ENCODE measurements at places on chromosomes 3 and 15. TPM values are rescaled to one million over a fixed set of nuclear protein-coding genes. Genes with fewer than 3 reads are reported as not detected.

The SEMA5B gene
- total RNA-seq: 10.8 TPM

The COL6A6 gene
- 31.5 TPM for total RNA-seq

The GRIP2 gene
- 6.9 TPM for total RNA-seq

The FRMD5 gene
- 2.9 TPM for total RNA-seq

The ADIPOQ gene
- total RNA-seq: 1.4 TPM

The BOC gene
- total RNA-seq: 53.0 TPM

The ITGA11 gene
- total RNA-seq: 16.6 TPM

The ZNF385D gene
- total RNA-seq: 46.2 TPM

GRCh38 chr3:173653781-173654180 lies 256.2 kb downstream of the NLGN1 start:
- no peak for DNase-seq

- no peak for DNase-seq
Measured at GRCh38 chr3:37249717-37250116, 75.3 kb upstream of the LRRFIP2 start.

GRCh38 chr3:30631243-30631904 lies 25.0 kb downstream of the TGFBR2 start:
- DNase-seq: no peak

DNA sequence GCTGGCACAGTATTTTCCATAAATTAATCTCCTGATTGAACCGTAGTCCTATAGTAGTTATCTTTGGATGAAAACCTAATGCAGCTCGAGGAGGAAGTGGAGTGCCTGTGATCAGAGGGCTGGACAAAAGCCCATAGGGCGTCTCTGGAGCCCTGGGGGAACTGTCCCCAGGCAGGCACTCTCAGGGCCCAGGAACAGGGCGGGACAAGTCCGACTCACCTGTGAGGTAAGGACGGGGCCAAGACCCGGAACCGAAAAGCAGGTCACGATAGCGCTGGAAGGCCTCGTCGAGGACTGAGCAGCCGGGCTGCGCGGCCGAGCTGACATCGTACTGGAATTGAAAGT lies 341 bp downstream of the HEXA start:
- peak; percentile 10 for DNase-seq

DNA sequence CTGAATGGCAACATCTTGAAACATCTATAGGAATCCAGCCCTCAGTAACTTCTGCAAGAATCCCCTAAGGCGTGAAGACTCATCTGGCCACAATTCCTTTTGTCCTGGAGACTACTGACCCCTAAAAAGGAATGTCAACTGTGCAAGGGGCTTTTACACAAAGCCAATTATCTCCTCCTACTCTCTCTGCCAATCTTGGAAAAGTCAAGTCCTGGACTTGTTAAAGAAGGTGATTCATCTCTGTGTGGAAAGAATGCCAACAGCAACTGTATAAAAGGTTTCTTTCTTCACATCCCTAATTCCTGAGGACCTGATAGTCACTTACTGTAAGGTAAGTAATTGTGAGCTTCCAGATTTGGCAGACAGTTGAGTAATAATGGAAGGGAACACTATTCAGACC lies 22.3 kb downstream of the THRB start:
- DNase-seq: no peak

- DNase-seq: no peak
Measured at GRCh38 chr3:126537730-126538281, 13.9 kb downstream of the CHST13 start.

GRCh38 chr15:93321881-93322282 lies 232.9 kb upstream of the RGMA start:
- DNase-seq: no peak

DNA sequence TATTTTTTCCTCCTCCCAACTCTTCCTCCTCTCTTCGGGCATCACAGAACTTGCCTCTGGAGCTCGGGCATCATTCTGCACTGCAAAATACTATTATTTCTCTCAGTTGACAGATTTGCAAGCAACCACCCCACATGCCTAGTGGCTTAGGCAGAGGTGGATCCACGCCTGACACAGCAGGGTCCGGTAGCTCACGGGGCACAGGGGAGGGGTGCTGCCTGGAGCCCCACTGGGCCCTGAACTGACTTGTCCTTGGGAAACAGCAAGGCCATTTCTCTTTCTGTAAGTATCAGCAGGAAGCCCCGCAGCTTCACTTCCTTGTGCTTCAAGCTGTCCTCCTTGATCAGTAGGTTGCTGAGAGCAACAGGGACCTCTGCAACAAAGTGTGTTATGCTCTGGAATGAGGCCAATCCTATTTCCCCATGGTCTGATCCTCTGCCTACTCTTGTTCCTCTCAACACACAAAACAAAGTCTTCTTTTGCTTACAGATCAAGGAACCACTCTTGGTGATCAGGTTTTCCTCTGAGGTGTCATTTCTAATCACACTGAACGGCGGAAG lies 69.1 kb downstream of the FAM174B start:
- DNase-seq: no peak

DNA sequence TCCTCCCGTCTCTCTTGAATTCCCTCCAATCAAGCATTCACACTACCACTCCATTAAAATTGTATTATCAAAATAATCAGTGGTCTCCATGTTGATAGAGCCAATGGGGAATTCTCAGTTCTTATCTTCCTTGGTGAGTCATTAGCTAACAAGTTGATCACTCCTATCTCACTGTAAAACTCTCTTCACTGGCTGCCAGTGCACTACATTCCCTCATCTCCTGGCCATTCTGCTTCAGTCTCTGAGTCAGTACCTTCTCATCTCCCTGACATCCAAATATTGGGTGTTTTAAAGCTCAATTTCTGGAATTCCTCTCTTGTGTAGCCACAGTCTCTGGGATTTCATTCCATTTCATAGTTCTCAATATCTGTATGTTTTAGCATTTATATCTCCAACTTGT lies 175.2 kb downstream of the ALDH1A2 start:
- DNase-seq: no peak

DNA sequence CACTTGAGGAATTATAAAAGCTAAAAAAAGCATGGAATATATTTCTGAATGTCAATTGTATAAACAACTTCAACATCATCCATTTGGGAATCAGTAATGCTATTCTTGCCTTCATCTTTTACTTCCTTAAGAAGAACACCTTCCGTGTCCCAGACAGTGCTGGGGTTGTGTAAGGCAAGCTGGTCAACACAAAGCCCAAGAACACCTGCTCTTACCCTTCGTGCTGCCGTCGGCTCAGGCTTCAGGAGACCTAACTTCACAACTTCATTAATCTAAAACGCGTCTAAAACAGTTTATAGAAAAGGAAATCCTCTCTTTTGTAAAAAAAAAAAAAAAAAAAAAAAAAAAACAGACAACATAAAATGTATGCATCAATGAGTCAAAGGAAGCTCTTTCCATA lies 81.3 kb downstream of the ABI3BP start:
- no peak for DNase-seq

GRCh38 chr3:4350789-4351163 lies 47.6 kb downstream of the SETMAR start:
- DNase-seq: peak; percentile 63

DNA sequence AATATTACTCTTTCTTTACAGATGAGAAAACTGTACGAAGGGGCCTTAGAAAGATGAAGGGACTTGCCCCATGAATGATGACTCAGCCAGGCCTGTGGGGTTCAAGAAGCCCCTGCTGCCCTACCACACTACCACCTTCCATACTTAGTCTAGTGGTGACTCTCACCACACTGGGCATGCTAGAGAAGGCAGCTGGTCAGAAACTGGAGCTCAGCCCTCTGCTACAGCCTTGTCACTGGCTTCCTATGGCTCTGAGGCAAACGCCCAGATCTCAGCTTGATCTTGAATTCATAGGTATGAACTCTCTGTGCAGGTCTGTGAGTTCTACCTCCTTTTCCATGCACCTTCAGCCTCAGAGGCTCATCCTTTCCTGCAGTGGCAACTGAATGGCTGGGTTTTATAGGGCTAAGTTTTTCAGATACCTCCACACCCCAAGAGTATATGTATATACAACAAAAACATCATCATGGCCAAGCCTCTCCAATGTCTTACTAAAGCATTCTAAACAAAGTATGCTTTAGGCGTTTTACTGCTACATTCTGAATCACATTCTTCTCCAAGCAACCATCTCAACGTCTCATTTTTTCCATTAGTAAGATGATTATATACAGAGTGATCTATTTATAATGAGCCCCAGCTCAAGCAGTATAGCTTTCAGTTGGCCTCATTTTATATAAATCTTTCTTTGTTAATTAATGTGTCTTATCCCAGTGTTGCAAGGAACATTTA lies 234.1 kb downstream of the GREM1 start:
- no peak for DNase-seq

DNA sequence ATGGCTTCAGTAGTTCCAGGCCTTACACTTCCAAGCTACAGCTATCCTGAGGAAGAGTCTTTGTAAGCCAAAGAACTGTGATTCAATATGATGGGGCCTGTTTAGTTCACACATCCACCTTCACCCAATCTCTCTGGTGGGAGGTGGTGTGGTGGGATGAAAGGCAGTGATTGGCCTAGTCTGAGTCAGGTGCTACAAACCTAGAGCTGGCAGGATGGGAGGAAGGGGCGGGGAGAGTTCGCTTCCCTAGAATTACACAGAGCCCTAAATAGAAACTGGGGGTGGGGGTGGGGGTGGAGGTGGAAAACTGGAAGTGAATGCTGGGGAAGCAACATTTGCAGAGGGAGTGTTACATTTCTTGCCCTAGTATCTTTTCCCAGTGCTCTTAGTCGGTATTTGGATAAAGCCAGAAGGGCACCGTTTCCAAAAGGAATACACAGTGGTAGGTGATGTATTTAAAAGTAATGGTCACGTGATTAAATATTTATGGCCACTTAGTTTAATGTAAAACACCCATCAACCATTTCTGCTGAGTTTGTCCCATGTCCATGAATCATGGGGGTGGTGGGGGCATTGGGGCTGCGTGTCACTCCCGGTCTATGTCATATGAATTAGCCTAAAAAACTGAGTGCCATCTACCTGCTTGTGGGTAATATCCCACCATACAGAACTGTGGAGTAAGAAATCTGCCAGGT lies 247.6 kb upstream of the PROK2 start:
- no peak for DNase-seq

- DNase-seq: no peak
Measured at GRCh38 chr3:124775877-124776276, 45.6 kb downstream of the UMPS start.

DNA sequence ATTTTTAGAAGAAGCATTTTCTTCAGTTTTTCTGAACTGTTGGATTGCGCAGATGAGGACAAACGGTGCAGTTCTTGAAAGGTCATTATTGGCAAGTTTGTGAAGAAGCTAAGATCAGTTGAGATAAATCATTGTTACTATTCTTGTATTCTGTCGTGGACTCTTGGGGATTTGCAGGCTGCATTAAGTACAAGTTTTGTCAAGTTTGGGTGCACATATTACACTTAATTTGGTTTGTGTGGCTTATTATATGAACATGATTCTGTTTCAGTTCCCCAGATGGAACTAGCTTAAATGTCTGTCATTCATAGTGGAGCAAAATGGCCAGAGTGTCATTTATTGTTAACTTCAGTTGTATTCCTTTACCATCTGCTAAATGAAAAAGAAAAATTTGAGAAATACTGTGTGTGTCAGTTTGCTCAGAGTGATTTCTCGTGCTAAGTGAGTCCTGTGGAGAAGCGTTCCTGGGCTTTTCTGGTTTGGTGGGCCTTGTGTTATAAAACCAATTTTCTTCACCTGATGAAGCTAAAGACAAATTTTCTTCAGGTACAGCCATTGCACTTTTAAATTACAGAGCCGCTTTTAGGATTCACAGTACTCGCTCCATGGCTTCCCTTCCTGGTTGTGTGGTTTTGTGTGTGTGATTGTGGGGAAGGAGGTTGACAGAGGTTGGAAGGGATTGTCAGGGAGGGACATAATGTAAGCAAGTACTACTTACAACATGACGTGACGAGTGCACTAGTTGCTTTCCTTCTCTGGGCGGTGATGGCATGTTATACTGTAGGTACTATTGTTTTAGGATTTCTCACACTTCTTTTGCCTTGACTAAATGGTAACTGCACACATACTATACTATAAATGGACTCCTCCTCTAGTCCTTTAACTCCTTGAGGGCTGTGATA lies 1.7 kb downstream of the AKAP13 start:
- DNase-seq: no peak

DNA sequence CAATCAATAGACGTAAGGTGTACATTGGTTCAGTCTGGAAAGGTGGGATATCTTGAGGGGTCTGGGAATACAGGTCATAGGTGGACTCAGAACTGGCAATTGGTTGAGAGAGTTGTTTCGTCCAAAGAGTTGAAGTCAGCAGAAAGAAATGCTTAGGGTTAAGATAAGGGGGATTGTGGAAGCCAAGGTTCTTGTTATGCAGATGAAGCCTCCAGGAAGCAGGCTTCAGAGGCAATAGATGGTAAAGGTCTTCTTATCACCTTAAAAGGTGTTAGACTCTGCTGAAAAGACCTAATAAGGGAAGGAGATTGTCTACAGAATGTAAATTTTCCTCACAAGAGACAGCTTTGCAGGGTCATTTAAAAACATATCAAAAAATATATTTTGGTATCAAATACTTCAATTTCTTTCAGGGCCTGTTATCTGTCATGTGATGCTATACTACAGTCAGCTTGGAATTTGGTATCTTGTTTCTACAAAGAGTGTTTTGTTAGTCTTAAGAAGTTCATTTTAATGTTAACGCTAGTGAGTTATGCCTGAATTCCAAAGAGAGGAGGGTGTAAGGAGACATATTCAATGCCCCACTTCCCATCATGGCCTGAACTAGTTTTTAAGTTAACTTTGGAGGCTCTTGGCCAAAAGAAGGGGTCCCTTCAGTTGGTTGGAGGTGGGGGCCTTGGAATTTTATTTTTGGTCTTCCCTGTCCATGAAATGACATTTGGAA lies 378.2 kb upstream of the ROBO2 start:
- DNase-seq: no peak

GRCh38 chr15:47218295-47218694 lies 499.0 kb upstream of the SEMA6D start:
- DNase-seq: no peak

DNA sequence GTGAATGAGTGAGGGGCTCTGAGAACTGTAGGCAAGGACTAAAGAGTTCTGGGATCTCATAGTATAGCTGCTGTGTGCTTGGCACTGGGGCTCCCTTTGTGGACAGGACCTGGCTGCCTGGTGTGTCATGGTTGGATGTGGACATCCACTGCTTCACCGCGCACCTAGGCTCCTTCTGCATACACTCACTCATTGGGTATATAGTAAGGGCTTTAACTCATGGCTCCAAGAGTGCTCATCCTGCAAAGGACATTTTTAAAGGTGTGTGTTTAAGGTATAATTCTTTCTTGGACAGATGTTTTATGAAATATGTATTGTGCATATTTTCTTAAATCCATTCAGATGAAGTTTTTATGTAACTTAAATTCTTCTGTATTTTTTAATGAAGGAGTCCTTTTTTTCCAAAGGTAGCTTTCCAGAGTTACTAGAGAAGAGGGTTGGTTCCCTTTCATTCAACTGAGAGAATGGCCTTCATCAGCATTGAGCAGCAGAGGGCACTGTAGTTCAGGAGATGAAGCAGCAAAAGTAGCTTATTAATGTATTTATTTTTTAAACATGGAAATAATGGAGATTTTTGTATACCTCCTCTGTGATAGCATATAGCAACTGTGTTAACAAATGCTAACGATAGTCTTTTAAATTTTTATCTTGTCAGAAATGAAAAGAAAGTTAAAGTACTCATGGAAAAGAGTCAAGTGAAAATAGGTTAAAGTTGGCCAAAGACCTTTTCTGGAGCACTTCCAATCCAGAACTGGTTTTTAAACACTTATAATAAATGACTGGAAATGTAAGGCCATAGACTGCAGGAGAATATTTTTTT lies 25.2 kb downstream of the OXNAD1 start:
- DNase-seq: no peak

GRCh38 chr15:77753281-77753873 lies 120.7 kb upstream of the LINGO1 start:
- no peak for DNase-seq
